Mammary microvascular endothelial cell (primary cell): ENCODE measurements at places on chromosomes 5 and 9. TPM values are rescaled to one million over a fixed set of nuclear protein-coding genes. Genes with fewer than 3 reads are reported as not detected.

Gene ACOT12
- not detected in 2 replicates for total RNA-seq

Gene MARCOL
- total RNA-seq, result not detected in 2 replicates

Gene UCK1
- 22.5 and 25.4 TPM in 2 replicates for total RNA-seq

Gene STX17
- 11.1 and 12.4 TPM in 2 replicates for total RNA-seq
